Stimulated activated CD4-positive, alpha-beta T cell treated with anti-CD3 and anti-CD28 coated beads, Interleukin-15, amount 100 ng/mL, for 24 hours (primary cell): ENCODE measurements at places on chromosomes 2 and 18.
A peak's percentile ranks its signal among the peaks of the same experiment; 100 is the strongest.

- DNase-seq = no peak
These were observed 70.2 kb downstream of the AGAP1 start for GRCh38 chr2:235564066-235564465.

GRCh38 chr2:165698444-165698884, 95.6 kb downstream of the GALNT3 start:
- peak; percentile 4 for DNase-seq

GRCh38 chr18:37222354-37222998, 343.1 kb downstream of the CELF4 start:
- DNase-seq = no peak

- DNase-seq = no peak
These were observed 18.6 kb downstream of the RASGRP3 start for GRCh38 chr2:33494877-33495641.

DNA sequence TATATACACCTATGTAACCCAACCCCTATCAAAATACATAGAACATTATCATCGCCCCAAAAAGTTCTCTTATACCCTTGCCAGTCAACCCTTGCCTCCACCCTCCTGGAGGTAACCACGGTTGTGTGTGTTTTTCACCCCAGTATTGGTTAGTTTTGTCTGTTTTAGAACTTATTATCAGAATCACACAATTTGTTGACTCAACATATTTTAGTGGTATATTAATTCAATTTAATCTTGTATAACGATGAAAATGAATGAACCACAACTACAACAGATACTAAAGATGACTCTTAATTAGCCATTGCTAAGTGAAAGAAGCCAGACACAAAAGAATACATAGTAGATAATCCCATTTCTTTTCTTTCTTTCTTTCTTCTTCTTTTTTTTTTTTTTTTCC, 19.3 kb downstream of the ACOXL start:
- DNase-seq = no peak

DNA sequence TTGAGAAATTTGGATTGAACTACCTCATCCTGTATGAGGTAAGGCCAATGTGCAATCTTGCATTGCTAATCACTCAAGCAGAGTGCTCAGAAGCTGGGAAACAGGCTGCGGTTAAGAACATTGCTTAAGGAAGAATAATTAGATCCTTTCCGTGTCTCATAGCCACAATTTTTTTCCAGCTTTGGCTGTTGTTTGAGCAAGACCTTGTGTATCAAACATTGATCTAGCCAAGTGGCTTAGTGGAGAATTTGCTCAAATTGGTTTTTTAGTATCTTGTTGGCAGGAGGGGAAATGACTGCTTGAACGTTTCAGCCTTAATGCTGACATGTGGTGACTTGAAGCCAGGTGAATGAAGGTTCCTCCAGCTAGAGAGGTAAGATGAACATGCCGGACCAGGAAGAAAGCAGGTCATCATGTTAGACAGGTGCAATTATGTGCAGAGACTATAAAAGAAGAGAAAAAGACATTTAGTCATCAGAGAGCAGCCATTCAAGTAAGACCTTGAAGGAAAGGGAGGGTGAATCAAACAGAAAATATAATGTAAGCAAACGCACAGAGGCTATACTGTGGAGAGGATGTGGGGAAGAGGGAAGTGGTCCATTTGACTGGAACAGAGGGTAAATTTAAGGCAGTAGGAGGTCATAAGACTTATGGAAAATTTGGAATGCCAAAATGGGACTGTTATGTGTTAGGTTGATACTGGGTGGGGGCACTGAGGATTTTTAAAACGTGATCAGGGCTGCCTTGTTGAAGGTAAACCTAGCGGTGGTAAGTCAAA, 98.9 kb upstream of the CYP1B1 start:
- no peak for DNase-seq

DNA sequence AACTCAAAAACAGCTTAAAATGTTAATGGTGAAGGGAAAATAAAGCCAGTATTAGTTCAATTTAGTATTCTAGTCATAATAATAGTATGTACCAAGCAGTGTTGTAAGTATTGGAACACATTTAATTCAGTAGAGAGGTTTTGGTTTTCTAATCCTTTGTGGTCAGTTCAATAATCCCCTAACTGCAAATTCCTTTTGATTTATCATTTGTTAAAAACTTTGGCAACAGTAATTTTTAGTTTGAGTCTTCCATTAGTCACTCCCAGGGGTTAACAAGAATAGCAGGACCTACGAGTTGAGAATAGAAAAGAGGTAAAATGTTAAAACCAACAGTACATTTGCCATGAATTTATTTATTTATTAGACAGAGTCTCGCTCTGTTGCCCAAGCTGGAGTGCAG, 10.7 kb downstream of the MRPL44 start:
- no peak for DNase-seq

GRCh38 chr2:112685271-112685884, 35.4 kb upstream of the NT5DC4 start:
- DNase-seq = no peak

GRCh38 chr18:7038330-7038851, 79.2 kb downstream of the LAMA1 start:
- DNase-seq = peak; percentile 10

- DNase-seq = peak; percentile 14
These were observed 75.7 kb downstream of the TTC21B start for GRCh38 chr2:165877565-165878550.

DNA sequence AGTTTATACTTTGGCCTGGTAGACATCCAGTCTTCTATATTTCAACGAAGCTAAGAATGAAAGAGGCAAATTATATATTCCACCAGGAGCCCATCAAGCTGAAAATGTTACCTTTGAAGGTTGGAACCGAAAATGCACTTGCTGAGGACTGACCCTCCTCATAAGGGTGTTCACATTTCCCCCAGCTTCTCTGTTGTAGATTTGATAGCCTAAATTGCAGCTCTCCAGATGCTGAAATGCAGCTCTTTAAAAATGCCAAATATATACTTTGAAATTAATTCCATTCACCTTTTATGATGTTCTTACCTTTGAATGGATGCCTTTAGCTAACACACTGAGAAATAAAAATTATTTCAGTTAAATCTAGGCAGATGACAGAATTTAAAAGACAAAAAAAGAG, 1.8 kb upstream of the FIGN start:
- DNase-seq = no peak

GRCh38 chr2:62147610-62148301, 48.2 kb upstream of the B3GNT2 start:
- no peak for DNase-seq

GRCh38 chr2:101521487-101521886, 46.6 kb upstream of the RFX8 start:
- DNase-seq = no peak

- DNase-seq = no peak
These were observed 26.9 kb upstream of the TANK start for GRCh38 chr2:161133366-161133765.

GRCh38 chr2:173150087-173150486, 74.4 kb downstream of the MAP3K20 start:
- DNase-seq = no peak

DNA sequence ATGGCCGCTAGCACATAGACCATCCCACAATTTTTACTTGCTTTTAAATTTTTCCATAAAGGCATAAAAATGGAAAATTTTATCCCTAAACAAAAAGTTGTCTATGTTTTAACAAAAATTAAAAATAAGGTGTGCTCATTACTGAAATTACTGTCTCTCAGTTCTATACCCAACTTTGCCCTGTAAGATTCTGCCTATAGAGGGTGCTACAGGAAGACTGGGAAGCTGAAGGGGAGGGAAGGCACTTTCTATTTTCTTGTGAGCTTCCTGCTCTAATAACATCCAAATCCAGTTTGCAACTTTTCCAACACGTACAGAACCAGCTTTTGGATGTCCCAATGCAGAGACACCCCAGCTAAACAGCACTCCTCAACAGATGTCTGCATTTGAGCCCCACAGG, 666.9 kb downstream of the PLCL1 start:
- no peak for DNase-seq

DNA sequence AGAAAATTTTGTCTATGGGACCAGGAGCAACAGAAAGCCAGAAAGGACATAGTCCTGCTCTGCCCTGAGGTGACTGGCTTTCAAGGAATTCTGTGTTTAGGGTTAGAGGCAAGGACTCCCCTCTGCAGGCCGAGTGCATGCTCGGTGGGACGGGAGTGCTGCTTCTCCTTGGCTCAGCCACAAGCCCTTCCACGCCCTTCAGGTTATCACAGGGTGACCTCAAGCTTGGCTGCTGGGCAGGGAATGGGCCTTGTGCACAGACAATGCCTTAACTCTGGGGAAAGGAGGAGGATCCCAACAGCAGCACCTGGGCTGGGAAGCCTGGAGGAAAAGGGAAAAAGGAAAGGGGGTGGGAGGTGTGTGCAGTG, 32.8 kb downstream of the FAM178B start:
- no peak for DNase-seq

GRCh38 chr2:12169721-12170120, 423.3 kb downstream of the LPIN1 start:
- DNase-seq = peak; percentile 28

- DNase-seq = no peak
These were observed 186.1 kb upstream of the RAB12 start for GRCh38 chr18:8423051-8423557.

- peak; percentile 62 for DNase-seq
These were observed 851 bp downstream of the EIF2AK3 start for GRCh38 chr2:88626171-88627054.

GRCh38 chr2:9110893-9111569, 95.6 kb upstream of the ASAP2 start:
- no peak for DNase-seq

DNA sequence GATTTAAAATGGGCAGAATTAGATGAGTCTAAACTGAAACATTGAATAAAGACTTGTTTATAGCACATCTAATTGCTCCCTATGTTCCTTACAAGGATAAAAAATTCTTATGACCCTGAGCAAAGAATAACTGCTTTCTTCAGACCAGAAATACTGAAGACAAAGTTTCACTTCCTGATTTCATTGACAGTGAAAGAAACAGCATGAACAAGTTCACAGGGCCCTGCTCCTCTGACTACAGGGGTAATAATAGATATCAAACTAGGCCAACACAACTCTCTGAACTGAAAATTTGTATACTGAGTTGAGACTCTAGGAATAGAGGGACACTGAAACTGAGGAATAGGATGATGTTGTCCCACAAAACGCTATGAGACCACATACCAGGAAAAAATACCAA, 1383.3 kb upstream of the CDH2 start:
- DNase-seq = no peak

- DNase-seq = no peak
These were observed 184.2 kb downstream of the ZNF385B start for GRCh38 chr2:179677077-179677688.

DNA sequence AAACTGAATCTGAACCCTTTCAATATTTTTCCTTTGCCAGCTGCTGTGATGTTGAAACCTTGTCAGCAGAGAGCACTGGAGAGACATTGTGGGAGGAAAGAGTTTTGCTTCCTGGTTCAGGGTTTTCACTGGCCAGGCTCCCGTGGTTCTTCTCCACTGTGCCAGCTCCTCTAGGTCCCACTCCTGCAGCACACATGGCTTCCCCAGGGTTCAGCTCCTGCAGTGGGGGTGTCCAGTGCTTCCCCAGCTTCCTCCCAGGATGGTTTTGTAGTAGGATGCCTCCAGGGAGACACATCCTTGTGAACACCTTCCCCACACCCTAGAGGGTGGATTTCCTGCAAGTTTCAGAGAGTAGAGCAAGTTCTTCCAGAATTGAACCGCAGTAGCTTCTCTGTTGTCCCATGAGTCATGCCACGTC, 24.0 kb upstream of the SULT1C3 start:
- no peak for DNase-seq

DNA sequence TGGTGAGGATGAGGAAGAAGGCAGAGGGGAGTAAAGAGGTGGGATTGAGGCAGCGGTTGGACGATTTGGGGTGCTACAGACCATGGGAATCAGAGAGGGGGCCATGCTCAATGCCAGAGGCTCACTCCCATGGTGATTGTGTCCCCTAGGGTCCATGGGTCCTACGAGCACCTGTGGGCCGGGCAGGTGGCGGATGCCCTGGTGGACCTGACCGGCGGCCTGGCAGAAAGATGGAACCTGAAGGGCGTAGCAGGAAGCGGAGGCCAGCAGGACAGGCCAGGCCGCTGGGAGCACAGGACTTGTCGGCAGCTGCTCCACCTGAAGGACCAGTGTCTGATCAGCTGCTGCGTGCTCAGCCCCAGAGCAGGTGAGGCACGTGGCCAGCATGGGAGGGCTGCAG, 5.2 kb downstream of the CAPN10 start:
- DNase-seq = no peak

- DNase-seq = no peak
These were observed 10.3 kb downstream of the ALPI start for GRCh38 chr2:232466221-232466620.

GRCh38 chr18:34223164-34223892, 1.4 kb downstream of the NOL4 start:
- DNase-seq = peak; percentile 1

GRCh38 chr18:32980896-32981295, 208.1 kb upstream of the KLHL14 start:
- DNase-seq = no peak

DNA sequence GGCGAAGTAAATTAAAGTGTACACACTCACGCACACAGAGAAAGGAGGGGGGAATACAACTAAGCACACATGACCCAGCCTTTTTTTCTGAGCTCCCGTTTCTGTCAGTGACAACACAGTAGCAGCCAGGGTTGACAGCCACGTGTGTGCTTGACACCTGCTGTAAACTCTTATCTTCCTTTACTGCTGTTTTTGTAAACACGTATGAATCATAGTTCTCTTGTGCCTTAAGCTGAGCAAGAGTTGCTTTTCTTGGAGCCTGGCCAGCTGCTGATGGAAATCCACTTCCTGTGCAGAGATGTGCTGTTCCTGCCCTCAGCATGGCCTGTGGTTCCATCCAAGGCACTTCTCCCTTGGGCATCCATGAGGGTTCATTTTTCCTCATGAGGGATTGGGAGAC, 561.9 kb downstream of the GALR1 start:
- no peak for DNase-seq

DNA sequence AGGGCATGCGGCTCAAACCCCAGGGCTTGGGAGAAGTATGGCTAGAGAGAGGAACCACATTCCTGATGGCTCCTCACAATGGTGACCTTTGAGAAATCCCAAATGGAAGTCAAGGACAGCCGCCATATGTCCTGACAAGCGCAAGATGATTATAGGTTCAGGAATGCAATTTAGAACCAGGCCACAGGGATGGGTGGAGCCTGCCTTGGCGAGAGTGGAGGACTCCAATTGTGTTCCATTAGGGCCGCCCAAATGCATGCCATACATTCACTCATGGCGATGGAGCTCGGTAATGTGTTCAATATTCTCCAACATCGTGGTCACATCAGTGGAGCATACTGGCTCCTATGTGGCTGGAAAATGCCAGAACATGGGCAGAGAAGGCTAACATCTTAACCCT, 662.9 kb upstream of the ID2 start:
- DNase-seq = no peak

DNA sequence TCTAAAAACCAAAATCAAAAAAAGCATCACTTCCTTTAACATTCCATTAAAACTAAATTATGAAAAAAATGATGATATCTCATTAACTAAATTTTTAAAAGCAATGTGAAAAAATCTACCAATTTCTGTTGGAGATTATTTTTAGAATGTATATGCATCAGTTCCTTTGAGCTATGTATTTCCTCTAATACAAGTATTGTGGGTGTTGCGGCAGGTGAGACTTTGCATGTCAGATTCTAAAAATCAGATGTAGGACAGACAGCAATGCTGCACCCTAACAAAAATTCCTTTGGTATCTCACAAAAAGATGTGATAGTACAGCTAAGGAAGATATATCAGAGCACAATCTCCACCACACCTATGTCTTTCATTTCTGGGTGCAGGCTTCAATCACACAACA, 6.8 kb downstream of the MBD2 start:
- no peak for DNase-seq

- DNase-seq = peak; percentile 54
These were observed at the start of gene DHRS9 for GRCh38 chr2:169069341-169069740. DHRS9 (plus strand) TSS chr2:169069563; CDS start chr2:169081582, 12,019 bp downstream.
